NCI-H226 (cell line): ENCODE measurements at places on chromosomes 16 and 17.

GRCh38 chr17:81419319-81419885, 24.1 kb downstream of the BAHCC1 start:
- peak; percentile 99 for DNase-seq

DNA sequence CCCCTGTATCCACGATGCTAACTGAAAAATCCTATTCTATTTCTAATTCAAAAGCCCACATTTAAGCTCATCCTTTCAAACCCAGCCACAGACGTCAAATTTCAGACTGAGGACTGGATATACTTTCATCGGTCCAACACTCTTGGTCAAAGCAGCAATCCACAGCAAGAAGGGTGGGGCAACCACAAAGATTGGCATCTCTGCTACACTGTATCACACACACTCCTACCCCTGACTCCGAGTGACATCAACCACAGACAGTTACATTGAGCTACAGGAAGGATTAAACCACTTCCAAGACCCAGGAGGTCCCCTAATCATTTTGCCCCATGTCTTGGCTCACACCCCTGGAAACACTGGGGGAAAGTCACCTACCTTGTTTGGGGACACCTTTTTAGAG, 61.3 kb downstream of the GRIN2A start:
- DNase-seq = peak; percentile 61

DNA sequence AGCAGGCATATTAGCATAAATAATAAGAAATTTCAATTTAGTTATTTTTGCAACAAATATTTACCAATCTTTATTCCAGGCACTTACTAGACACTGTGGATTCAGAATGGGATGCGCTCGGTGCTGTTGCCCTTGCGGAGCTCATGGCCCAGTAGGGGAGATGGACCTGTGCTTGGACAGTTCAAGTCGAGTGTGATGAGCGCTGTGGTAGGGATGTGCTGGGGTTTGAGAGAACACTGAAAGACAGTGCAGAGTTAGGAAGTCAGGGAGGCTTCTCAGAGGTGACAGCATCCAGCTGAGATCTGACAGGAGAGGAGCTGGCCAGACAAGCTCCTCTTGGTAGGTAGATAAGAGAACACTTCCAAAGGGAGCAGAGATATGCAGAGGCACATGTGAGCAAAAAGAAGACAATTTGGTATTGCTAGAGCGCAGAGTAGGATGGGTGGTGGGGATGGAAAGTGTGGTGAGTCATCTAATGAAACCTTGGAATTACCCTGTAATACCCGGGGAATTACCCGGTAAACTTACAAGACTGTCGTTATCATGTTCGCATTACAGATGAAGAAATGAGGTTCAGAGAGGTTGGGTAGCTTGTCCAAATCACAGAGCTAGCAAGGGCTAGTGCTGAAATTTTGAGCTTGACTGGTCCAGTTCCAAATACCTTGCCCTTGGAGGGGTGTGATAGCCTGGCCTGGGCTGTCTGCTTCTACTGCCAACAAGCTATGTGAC, 298.1 kb upstream of the N4BP1 start:
- DNase-seq = peak; percentile 20

- DNase-seq = no peak
Observed at GRCh38 chr17:74647871-74648672, 24.5 kb upstream of the CD300E start.

DNA sequence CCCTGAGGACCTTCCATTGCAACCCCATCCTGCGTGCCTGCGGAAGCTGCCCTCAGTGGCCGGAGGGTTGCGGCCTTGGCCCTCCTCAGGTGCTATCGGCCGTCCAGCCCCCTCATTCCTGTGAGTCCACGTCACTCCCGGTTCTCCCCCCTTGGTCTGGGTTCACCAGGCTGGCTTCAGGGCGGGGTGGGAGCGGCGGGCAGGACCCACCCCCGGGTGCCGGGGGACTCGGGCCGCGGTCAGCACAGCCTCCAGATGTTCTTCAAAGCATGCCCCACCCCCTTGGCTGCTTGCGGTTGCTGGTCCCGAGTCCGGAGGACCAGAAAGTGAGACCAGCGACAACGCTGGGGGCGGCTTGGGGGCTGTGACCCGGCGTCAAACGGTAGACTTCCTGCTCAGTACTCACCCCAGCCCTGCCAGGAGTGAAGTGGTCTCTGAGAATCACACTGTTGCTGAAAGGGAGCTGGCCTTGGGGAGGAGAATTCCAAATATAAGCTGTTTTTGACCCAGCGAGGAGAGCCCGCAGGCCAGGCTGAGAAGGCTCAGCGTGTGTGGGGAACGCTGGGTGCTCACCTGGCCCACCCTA, 4.5 kb downstream of the ZNF469 start:
- DNase-seq = no peak
